ENCODE measurements at places on chromosomes 2 and 18.

DNA sequence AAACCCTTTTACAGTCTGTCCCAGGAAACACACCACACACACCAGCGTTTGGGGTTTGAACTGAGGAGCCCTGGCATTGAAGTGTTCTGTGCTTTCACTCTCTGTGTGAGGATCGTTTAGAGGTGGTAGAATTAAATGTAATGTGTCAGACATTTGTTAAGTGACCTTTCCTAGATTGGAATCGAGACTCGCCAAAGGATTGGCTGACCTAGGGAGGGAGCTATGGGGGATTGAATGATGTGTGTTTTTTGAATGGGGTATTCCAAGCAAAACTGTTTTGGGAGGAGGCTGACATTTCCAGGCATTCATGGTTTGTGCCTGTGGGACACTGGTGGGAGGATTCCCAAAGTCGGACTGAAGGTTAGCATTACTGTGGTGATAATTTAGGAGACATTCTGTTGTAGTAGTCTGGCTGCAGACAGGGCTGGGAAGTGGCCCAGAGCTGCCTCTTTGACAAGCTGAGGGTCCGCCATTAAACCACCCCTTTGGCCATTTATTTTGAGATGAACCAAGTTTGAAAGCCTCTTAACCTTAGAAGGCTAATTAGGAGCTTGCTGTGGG, 1.7 kb downstream of the MYO1B start:
- no peak for DNase-seq

- no peak for DNase-seq
Measured at GRCh38 chr2:152585830-152586484, 131.3 kb downstream of the PRPF40A start.

GRCh38 chr2:171979103-171979502, 20.6 kb upstream of the METAP1D start:
- DNase-seq: no peak

DNA sequence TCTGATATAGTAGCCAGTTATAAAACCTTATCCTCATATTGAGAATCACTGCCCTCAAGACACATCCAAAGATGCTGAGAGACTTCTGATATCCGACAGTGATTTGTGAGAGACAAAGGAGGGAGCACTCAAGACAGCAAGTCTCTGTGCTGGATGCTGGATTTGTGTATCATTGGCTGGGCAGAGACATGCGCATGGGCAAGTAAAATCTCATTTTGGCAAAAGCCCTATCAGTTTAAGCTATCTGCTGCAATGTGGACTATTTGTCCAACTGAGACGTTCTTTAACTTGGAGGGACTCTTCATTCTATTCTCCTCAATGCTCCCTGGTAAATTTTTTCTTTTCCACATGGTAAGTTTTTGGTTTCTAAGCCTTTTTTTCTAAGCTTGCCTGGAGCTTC, 107.5 kb downstream of the SS18 start:
- no peak for DNase-seq

GRCh38 chr2:3927031-3927430, 223.7 kb downstream of the DCDC2C start:
- no peak for DNase-seq

DNA sequence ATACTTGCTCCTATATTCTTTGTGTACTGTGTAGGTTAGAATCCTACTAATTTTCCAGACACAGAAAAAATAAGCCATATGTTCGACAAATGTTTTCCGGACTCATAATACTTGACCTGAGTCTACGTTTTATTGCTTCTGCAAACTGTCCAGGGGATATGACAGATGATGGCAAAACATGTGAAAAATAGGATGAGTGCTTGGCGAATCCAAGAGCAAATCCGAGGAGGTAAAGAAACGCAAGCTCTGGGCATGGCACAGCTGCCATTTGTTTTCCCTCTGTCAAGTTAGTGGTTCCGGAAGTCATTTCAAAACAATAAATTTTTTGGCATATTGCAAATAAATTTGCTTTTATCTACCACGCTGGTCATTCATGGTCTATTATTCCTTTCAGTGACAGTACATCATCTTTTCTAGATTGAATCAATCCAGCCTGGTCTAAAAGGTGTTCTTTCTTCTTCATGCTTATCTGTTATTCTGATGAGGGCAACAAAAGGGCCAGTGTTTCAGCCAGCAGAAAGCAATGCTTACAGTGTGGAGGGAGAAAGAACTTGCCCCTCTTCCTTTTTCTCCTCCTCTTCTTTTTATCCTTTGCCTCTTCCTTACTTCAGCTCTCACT, 476.1 kb upstream of the SOX11 start:
- DNase-seq: no peak

DNA sequence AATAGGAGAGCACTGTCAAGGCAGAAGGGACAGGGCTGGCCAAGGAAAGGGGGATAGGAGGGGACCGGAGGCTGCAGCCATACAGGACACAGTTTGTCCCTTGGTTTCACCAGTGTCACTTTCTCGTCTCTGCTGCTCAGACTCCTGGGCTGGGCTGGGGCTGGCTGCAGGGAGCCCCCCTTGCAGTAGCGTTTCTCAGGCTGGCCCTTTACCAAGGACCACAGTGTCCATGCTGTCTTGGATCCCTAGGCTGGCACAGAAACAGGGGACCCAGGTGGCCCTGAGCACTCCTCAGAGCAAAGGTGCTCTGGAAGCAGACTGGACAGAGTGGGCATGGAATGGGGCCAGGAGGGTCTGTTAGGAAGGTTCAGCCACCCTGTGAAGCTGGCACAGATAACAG, 34.8 kb downstream of the ATOH8 start:
- DNase-seq: no peak

DNA sequence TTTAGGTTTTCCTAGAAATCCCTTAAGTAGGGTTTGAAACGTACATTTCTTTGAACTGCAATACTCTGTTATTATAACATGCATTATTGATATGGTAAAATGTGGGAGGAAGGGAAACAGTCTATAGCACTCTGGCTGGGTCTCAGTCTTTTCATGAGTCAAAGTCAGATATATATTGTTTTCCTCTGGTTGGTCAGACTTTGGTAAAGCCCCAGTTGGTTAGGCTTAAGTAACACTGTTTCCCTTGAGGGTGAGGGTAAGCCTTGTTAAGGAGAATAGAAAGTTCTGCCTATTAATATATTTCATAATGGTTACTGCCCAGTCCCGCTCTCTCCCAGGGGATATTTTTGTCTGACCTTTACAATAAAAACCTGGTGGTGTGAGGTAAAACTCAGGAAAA, 44.7 kb upstream of the TNP1 start:
- DNase-seq: no peak

GRCh38 chr2:27316655-27317412, 6.1 kb downstream of the MPV17 start:
- DNase-seq: no peak

DNA sequence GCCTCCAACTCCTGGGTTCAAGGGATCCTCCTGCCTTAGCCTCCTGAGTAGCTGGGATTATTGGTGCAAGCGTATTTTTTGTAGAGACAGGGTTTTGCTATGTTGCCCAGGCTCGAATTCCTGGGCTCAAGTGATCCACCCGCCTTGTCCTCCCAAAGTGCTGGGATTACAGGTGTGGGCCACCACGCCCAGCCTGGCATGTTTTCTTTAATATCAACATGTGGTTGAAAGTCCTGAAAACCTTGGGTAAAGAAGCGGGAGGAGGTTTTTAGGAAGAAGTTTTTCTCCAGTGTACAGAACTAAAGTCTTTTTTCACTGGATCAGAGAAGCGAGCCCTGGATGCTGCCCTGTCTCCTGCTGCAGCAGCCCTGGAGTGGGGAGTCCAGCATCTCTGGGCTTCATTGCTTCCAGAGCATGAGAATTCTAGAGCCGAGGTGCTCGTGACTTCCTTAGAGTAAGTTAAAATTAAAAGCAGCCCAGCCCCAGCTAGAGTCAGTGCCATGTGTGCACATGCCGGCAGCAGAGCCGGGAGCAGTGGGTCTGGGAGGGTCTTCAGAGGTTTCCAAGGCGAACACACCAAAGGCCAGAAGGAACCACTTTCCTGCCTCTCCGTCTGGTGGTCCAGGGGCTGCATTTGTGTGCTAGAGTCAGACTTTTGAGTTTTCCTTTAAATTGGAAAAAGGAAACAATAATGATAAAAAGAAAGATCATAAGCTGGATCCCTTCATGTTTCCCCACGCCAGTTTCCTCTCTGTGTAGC, 31.2 kb downstream of the ITGB1BP1 start:
- no peak for DNase-seq

GRCh38 chr18:33369711-33370449, 70.6 kb downstream of the CCDC178 start:
- DNase-seq: no peak

DNA sequence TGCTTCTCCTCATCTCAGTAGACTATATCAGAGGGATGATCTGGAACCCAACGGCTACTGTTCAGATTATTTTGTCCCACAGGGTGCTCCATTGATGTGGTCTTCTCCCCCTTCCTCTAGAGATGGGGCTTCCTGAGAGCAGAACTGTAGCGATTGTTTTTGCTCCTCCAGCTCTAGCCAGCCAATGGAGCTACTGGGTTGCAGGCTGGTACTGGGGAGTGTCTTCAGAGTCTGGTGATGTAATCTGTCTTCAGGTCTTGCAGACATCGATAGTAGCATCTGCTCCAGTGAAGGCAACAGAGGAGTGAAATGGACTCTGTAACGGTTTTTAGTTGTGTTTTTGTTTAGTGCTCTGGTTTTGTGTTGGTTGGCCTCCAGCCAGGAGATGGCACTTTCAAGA, 621.9 kb downstream of the RNF144A start:
- DNase-seq: no peak

DNA sequence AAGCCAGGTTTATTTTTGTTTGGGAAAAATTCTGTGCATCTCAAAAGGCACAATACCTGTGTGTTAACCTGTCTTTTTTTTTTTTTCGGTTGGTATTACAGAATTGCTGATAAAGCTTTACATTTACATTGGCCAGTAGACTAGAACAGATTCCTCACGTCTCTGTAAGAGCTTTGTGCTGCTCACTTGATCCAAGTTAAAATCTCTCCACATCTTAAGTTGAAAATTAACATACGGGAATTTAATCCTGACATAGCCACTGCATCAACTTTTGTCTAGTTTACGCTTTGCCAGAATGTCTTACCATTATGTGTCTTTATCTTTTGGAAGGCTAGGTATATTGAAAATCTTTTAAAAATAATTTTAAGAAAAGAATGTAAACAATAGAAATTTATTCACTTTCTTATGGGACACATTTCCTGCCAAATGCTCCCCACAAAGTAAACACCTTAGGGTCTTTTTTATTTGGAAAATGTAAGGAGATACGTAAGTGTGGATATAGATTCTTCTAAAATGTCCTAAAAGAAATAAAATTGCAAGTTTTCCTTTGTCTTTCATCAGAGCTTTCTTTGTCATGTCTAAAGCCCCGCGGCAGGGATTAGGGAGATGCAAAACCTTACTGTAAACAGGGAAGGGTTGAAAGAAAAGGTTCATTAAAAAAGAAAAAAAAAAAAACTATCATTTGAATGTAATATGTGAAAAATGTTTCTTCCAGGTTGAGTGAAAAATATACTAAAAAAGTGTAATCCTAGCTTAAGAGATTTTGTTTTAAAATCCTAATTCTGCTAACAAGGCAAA, 912.8 kb downstream of the NRXN1 start:
- DNase-seq: no peak

DNA sequence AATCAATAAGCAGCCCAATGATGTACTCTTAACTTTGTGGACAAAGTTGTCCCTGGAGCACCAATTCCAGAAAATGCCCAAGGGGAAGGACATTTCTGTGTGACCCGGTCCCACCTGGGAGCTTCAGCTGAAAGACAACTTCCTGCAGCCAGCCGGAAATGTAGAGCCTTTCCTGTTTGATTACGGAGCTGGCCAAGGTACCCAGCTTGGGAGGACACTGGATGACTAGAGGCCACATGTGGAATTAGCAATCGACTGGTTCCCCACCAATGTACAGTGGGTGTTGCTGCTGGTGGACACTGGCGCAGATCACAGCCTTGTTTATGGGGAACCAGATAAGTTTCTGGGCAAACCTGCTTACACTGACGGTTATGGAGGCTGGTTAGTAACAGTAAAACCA, 53.0 kb upstream of the ZC3H15 start:
- DNase-seq: no peak

DNA sequence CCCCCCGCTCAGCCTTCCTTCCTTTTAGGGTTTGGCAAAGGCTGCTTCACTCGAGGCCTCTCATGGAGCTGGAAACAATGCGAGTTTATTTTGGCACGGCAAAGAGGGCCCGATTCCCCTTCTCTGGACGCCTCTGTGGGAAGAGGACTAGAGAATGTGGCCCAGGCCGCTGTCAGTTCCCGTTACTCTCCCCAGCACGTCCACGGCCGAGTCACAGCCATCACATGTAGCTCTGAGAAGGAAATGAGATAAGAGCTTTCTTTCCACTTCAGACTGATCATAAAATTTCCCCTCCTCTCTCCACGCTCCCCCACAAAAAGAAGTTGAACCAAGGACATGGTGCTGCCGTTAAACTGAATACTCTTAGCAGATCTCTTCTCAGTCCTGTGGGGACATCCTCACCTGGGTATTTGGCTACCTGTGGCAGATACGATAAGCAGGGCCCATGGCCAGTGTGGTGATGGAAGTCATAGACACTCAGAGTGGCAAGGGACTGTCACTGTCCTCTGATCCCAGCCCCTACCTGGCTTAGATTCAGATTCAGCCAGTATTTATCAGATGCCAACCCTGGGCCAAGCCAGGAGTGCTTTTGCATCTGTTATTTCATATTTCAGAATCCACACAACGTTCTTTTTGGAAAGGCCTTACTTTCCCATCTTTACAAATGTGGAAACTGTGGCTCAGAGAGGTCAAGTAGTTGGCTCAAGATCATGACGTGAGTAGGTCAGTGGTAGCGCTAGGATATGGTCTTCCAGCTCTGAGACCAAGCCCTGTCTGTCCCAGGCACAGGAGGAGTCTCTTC, 101.2 kb downstream of the MCFD2 start:
- no peak for DNase-seq

DNA sequence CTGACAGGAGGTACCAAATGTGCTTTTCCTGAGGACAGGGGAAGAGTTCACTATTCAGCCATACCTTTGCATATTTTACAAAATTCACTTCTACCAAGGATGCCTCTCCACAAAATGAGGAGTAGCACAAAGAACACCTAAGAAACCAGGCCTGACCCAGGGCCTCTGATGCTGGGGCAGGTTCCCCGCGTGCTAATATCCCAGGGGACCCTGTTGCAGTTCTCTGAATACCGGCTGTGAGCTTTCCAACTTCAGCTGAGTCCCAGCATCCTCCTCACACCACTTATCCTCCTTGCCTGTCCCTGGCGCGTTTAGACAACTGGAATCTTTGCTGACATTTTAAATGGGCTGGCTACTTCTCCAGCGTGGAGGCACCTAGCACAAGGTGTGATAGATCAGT, 142.3 kb downstream of the BCL2 start:
- DNase-seq: no peak

All from activated T-helper 9 cell treated with anti-CD3 and anti-CD28 coated beads, Interleukin-2, amount 50 U/mL, for 16 hours (primary cell).